ENCODE measurements at places on chromosomes 4 and X.

- DNase-seq, result no peak
These were observed 101.2 kb downstream of the FAM13A start for GRCh38 chr4:88955580-88956380.

- DNase-seq, result peak; percentile 9
These were observed 16.8 kb upstream of the RAB40A start for GRCh38 chrX:103536071-103536470.

DNA sequence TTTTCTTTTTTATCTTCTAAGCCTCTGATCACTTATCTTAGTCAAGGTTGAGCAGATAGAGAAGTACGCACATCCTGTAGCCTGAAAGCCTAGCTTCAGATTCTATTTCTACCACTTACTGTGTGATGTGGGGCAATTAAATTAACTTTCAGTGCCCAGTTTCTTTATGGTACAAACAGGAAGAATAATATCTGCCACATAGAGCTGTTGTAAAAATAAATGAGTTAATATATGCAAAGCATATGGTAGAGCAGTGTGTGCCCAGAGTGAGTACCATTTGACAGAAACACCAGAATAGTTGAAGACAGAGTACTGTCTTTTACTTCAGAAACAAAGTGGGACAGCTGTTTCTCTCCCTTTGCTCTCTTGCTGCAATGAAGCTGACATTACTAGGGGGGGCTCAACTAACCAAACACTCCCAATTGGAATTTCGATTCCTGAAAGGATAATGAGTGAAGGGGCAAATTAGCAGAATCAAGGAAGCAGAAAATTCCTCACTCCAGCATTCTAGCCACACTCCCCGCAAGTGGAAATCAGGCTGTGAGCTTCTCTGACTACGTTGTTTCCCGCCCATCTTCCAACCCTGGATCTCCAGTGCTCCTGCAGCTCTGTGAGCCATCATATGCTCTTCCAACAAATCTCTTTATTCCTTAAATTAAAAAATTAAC is 80.4 kb downstream of the MAPK10 start:
- DNase-seq, result no peak

DNA sequence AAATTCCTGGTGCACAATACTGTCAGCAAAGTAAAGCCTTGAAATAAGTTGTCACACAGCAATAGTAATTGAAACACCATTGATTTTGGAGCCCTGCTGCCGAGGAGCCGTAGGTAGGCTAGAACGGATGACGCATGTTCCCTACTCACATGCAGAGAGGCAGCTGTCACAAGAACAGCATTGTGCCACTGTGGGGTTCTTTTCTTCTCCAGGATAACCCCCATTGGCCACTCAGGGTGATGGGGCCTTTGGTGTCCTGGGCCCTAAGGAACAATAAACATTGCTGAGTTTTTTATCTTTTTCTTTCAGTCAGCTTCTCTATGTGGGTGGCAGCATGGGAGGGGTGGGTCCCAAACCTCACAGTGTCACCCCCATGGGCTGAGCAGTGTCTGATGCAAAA is 542.3 kb downstream of the BCOR start:
- DNase-seq, result no peak

GRCh38 chr4:86919561-86920223 is 15.1 kb upstream of the AFF1 start:
- peak; percentile 31 for DNase-seq

GRCh38 chr4:71411981-71412380 is 73.2 kb downstream of the SLC4A4 start:
- DNase-seq, result peak; percentile 79

GRCh38 chr4:163467082-163467770 is 6.3 kb downstream of the TKTL2 start:
- no peak for DNase-seq

GRCh38 chr4:186104890-186105646 is 564 bp downstream of the FAM149A start:
- DNase-seq, result no peak

DNA sequence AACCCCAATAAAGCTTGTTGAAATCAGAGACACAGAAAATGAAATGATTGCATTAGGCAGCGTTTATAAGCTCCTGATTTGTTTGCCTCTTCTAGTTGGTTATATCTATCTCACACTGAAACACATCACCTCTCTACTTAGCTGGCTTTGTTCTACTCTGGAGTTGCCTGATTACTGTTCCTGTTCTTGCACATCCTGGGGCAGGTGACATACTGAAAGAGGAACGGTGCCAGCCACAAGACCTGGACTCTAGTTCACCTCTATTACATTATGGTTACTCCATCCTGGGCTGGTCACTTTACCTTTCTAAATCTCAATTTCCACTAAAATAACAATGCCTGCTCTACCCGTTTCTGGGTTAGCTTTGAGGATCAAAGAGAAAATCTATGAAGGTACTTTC is 47.9 kb downstream of the TRIM2 start:
- DNase-seq, result no peak

DNA sequence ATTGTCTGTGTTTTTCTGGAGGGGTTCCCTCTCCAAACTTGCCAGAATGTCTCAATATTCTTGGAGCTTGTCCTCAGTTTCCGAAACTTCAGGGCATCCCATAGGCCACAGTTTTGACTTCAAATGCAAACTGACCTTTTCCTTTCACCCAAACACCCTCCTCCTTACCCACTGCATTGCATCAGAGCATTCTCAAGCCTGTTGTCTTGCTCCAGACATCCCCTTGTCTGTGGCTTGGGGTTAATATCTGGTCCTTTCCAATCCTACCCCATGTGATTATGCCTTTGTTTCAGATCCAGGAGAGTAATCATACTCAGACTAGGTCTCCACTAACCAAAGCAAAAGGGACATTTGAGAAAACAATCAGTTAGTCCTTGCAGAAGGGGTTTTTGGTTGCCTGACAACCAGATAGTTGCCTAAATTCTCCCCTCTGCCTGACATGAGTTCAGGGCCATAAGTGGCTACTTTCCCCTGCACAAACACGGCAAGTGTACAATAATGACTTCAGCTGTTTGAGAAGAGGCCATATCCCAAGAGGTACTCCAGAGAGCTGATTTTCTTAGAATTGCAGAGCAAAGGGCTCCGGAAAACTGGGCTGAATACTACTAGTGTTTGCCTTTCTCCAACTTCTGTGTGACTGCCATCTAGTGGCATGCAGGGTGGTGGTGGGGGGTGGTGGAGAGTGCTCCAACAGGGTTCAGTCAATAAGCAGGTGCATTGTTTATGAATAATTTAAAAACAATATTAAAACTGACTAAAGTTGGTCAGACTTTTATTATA is 130.2 kb downstream of the CHRDL1 start:
- peak; percentile 16 for DNase-seq

GRCh38 chr4:140757232-140757630 is 1.0 kb upstream of the TBC1D9 start:
- DNase-seq, result no peak

DNA sequence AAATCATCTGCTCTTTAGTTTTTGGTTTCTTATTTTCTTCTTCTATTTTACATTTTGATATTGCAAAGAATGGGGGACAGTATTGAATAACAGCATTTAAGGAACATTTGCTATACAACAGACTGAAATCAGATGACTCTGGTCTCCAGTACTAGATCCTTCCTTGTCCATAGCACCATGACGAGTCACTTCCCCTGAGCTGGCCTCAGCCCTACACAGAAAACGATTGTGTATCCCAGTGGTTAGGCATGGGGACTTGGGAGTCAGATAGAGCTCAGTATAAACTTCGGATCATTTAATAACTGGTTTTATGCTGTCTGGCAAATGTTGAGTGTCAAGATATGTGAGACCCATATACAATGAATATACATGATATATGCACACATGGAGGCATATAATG is 44.7 kb upstream of the BEX4 start:
- peak; percentile 23 for DNase-seq

DNA sequence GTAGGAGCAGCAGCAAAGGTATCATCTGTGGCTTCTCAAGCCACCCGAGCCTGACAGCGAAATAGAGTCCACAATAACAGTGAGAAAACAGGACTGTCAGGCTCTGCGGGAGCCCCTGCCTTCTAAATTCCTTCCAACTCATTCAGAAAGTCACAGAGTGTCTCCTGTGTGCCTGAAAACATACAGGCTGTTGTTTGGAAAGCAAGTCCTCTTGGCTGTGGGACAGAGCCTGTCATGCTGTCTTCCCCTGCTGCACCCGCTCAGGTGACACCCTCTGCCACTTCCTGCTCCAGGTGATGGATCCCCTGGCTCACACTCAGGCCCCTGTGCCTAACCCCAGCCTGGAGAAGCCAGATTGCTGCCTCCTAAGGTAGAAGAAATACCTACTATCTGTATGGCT is 152.3 kb downstream of the RAB28 start:
- no peak for DNase-seq

DNA sequence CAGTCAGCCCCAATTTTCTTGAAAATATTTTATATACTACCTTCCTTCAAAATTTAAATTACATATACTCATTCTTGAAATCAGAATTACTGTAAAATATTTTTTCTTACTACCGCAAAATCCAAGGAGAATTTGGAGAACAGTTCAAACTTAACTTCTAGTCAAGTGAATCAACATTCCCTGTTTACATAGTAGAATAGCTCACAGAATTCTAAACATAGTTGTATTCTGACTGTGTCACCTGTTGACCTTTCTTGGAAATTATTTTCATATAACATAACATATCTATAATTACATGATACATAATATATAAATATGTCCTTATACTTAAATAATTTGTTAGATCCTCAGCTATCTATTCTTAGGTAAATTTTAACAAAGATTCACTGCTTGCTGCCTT is 31.0 kb upstream of the FGF5 start:
- DNase-seq, result peak; percentile 77

DNA sequence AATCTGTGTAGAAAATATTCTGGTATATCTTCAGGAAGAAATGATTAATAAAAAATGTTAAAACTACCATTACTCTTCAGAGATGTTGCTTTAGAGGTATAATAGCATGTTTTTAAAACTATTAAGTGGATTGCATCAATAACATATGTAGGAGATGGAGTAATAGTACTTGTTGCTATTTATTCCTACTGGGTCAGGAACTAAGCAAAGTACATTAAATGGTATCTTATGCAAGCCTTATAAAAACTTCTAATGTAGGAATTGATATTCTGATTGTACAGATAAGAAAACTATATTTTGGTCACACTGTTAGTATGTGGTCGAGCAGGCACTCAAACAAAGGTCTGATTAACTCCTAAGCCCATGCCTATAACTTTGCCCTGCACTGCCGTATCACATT is 31.4 kb upstream of the PDLIM5 start:
- DNase-seq, result no peak

DNA sequence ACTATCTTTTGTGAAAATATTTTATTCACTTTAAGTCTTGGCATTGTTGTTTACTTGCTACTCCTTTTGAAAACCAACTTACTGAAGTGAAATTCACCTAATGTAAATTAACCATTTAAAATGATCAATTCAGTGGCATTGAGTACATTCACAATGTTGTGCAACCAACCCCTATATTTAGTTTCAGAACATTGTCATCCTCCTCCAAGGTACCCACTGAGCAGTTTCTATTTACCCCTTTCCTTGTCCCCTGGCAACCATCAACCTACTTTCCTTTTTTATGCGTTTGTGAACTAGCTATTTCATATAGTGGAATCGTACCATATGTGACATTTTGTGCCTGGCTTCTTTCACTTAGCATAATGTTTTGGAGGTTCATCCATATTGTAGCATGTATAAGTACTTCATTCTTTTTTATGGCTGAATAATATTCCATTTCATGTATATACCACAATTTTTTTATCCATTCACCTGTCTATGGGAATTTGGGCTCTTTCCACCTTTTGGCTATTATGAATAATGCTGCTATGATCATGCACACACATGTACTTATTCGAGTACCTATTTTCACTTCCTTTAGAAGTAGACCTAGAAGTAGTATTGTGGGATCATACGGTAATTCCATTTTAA is 85.0 kb downstream of the WWC2 start:
- no peak for DNase-seq

- peak; percentile 52 for DNase-seq
These were observed 404.6 kb downstream of the PRDM5 start for GRCh38 chr4:120517966-120518365.

DNA sequence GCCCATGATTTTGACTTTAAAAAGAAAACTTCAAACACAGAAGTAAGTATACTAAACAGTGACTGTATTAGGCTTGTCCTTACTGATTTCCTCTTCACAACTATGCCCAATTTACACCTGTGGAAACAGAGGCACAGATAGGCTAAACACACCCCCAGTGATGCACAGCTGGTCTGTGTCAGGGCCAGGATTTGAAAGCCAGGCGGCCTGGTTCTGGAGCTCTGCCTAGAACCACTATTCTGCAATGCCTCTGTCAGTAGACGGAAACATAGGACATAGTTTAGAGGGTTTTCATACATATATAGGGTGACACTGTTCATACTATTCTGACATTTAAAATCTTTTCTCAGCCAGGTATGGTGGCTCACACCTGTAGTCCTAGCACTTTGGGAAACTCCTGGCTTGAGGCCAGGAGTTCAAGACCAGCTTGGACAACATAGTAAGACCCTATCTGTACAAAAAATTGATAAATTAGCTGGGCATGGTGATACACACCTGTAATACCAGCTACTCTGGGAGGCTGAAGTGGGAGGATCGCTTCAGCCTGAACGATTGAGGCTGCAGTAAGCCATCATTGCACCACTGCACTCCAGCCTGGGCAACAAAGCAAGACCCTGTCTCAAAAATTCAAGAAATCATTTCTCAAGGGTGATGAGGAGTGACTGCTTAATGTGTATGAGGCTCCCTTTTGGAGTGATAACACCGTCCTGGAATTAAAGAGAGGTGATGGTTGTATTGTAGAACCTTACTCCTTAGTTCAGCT is 23.0 kb upstream of the CBR4 start:
- DNase-seq, result no peak

DNA sequence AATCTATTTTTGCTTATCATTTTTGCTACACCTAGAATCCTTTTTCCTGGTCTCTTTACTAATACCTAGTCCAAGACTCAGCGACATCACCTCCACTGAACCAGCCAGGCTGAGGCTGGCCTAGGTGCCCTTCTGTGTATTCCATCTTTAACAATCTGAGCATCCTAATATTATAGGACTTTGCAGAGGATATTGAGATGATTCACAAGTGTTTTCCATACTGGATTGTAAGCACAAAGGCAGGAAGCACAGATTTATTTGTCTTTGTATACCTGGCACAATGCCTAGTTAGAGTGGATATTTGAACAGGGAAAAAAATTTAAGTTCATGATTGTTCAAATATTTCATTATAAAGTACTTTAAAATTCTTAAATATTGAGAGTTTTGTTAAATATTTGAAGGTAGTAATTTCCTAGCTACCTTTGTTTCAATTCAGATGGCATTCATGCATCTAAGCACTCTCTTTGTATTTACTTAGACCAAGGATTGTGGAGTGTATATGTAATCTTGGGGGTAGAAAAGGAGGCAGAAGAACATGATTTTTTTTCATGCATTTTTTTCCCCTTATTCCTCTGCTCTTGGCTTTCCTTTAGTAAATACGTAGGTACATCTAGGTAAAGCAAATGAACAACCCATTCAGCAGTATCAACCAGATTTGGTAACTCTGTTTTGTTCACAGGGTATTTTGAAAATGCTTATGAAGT is 18.4 kb downstream of the SMARCA5 start:
- no peak for DNase-seq

Data from fibroblast of skin of right quadriceps (primary cell).